ENCODE measurements at places on chromosomes 12 and 14.

GRCh38 chr12:8668441-8668840 lies 5.8 kb upstream of the MFAP5 start:
- no peak for DNase-seq

GRCh38 chr12:89179983-89180382 lies 172.3 kb downstream of the DUSP6 start:
- DNase-seq = peak; percentile 3

- DNase-seq = no peak
These were observed 68.8 kb upstream of the TRAF3 start for GRCh38 chr14:102708494-102708893.

GRCh38 chr12:123732251-123732650 lies 20.1 kb downstream of the ATP6V0A2 start:
- no peak for DNase-seq

- DNase-seq = no peak
These were observed 307.5 kb upstream of the FKBP4 start for GRCh38 chr12:2487278-2487677.

GRCh38 chr14:75153295-75153694 lies 23.1 kb downstream of the TMED10 start:
- no peak for DNase-seq

- no peak for DNase-seq
These were observed 27.4 kb downstream of the PALS1 start for GRCh38 chr14:67268426-67269150.

- DNase-seq = no peak
These were observed 1069.0 kb downstream of the VRK1 start for GRCh38 chr14:97866195-97866594.

- DNase-seq = no peak
These were observed at the start of gene PLEK2 for GRCh38 chr14:67411820-67412421. TSS of gene PLEK2 (minus strand) at chr14:67412165. CDS start at chr14:67412059, 106 bp downstream.

DNA sequence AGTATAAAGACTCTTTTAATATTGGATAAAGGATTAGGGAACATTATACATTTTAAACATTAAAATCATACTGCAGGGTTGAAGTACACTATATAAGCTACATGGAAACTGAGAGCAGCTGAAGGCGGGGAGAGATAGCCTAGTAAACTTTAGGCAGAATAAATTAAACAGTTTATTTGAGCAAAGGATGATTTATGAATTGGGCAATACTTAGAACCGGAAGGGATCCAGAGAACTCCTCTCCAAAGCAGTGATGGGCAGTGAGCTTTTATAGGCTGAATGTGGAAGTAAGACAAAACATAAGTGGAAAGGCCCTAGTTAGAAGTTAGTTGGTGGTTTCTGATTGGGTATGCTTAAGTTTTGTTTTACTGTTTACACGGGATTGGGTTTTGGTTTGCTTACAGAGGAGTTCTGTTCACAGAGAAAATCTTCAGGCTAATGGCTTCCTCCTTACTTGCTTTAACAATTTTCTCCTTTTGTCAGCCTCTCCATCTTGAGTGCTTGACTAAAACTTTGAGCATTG lies 18.9 kb downstream of the LEMD3 start:
- no peak for DNase-seq

- DNase-seq = no peak
These were observed 13.1 kb upstream of the NID2 start for GRCh38 chr14:52081964-52082363.

DNA sequence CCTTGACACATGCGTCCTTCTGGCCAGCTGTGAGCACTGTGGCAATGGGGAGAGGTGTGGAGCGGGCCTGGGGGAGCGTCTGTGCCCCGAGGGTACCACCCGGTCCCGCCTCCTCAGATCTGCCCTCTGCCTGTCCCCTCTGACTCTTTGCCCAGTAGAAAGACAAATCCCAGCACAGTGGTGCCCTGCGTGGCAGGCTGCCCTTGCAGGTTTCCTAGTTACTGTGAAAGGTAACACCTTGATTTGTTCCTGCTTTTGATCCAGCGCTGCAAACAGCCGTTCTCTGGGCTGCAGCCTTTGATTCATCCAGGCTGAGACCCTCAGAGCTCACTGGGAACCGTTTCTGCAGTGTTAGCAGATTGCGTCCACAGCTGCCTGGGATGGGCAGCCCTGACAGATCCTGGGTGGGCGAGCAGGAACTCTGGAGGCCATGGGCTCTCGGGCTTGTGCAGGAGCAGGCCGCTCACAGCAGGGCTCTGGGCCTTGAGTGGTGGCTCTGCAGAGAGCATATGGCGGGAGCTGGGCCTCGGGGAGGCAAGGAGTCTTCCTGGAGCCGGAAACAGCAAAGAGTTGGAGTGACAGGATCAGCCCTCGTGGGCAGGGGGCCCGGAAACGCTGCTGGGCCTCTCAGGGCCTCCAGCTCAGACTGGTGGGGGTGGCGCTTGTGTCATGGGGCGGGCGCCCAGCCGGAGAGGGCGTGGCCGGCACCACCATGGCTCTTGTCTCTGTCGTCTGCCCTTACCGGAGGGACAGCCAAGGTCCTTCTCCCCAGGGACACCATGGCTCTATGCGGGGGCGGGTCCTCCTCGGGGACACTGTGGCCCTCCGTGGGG lies 16.6 kb downstream of the FBRSL1 start:
- DNase-seq = peak; percentile 25

- DNase-seq = no peak
These were observed 435.3 kb upstream of the TMTC1 start for GRCh38 chr12:30219047-30219446.

GRCh38 chr12:53803194-53803593 lies 51.4 kb upstream of the CISTR start:
- no peak for DNase-seq

- no peak for DNase-seq
These were observed 17.9 kb downstream of the CHFR start for GRCh38 chr12:132869551-132869950.

DNA sequence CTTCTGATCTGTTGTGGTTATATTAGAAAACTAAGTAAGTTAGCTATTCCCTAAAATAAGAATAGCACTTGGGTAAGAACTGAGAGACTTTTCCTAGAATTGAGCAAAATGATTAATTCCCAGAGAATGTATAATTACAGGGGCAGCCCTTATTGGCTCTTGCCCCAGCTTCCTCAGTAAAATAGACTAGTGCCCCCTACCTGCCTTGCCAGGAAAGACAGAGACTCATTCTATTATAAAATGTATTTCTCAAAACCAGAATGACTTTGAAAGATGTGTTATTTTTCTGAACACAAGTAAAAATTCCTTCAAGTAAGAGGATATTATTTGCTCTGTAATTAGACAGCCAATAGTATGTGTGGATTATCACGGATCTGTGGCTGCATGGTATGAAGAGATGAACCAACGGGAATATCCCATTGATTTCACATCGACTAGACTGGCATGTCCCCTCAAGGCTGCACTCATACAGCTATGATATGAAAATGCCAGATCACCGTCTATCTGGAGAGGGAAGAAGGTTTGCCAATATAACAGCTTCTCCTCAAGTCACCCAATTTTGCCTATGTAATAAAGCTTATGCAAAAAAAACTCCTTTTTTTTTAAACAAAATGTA lies 7.4 kb upstream of the GLRX5 start:
- DNase-seq = no peak

DNA sequence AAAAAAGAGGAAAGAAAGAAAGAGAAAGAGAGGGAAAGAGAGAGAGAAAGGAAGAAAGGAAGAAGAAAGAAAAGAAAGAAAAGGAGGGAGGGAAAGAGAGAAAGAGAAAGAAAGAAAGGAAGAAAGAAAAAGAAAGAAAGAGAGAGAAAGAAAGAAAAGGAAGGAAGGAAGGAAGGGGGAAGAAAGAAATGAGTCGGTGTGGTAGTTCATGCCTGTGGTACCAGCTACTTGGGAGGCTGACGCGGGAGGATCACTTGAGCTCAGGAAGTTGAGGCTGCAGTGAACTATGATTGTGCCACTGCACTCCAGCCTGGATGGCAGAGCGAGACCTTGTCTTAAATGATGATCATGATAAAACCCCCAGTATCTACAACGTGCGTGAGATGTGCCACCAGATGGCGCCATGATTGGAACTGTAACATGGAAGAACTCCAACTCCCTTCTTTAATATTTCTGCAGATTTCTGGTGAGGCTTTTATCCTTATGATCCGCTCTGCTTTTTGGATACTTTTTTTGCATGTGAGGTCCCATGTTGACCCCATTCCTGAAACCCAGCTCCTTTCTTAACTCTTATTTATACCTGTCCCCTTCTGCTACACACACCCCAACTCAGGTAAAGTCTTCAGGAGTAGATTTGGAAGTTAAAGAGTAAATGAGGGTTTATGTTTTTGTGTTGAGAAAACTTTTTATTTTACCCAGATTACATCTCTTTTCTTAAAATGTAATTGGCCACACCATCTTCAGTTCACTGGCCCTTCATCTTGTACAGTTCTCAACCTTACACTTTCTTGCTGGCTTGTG lies 25.6 kb downstream of the RNASE10 start:
- DNase-seq = peak; percentile 44

Data from hypothalamus (tissue), 51 donors.